ENCODE measurements at places on chromosomes 5 and 9. TPM values are rescaled to one million over a fixed set of nuclear protein-coding genes. Genes with fewer than 3 reads are reported as not detected.

The OXCT1 gene
- 2.6 TPM for total RNA-seq

The ARSI gene
- 28.6 TPM for total RNA-seq

The SLC6A19 gene
- total RNA-seq: 0.08 TPM

The CPEB4 gene
- total RNA-seq: 19.4 TPM

Measured in A549 treated with GW870086 at 1 μM for 4 hours (cell line).